ENCODE measurements at places on chromosomes 4 and X.

GRCh38 chrX:11611965-11612364 lies 53.8 kb downstream of the ARHGAP6 start:
- DNase-seq, result no peak

DNA sequence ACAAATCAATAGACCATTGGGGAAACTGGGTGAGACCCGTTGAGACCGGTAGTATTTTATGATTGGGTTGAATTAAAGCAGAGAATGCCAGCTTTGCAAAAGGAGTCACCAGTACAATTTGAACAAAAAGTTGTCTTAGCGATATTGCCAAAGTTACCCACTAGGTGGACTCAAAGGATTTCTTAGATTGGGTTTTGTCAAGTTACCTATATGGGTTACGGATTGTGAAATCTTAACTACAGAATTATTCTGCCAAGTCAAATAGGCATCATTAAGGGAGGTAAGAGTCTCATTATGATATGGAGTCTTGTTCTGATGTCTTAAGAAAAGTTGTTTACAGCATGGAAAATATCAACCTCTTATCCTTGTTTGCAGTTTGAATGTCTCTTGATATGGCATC lies 15.0 kb upstream of the CT47A1 start:
- no peak for DNase-seq

DNA sequence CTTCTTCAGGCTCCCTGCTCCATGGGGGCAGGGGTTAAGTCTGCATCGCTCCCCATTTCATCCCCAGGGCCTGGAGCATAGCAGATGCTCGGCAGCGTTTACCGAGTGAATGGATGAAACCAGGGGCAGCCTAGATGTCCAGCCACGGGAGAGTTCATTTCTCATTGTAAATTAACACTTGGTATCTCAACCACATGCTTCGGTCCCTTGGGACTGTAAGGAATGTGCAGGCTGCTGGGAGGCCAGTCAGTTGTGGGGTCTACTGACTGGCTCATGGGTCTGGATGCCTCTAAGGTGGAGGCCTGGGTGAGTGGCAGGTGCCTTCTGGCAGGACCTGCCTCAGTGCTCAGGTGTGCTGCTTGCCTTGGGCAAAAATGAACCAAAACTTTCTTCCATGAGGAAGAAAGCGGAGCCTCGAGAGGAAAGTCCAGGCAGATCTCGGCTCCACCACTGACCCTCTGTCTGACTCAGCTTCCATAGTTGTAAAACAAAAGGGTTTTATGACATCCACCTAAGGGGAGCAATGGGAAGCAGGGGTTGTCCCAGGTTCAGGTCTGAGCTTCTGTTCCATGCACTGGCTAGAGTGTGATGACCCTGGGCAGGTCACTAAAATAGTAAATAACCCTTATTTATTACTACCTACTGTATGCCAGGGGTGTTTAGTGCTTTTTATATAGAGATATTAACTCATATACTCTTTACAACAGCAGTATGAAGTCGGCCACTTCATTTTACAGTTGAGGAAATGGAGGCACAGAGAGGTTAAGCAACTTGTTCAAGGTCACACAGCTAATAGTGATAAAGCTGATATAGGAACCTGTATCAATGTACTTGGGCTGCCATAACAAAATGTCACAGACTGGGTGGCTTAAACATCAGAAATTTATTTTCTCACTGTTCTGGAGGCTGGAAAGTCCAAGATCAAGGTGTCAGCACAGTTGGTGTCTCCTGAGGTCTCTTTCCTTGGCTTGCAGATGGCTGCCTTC lies 144.3 kb upstream of the STX18 start:
- no peak for DNase-seq

GRCh38 chr4:1628892-1629698 lies 55.0 kb downstream of the FAM53A start:
- peak; percentile 69 for DNase-seq

DNA sequence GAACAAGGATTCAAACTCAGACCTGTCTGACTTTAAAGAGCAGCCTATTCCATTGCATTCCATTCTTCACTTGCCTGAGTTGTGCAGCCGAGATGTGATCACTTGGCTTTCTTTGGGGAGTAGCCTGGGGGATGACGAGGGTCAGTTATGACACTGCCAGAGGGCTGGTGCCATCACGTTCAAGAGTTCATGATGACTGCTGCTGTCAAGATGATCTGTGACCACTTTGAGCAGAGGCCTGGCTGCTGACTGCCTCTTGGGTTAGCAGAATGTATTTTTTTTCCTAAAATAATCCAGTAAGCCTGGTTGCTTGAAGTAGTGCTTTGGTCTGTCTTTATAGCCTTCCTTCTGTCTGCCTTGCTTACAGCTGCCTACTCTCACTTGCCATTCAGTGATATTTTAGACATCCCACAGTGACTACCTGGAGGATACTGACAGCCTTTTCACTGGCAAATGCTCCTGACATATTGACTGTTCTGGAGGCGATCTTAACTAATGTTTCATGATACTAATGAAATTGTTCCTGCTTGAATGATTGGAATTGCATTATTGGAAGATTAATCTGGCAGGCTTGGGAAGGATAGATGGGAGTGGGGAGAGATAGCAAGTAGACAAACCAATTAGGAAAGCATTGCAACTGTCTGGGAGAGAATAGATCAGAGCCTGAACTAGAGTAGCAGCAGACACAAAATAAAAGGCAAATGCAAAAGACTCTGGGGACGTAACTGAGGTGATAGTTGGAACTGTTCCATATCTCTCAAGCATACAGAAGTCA lies 221.6 kb upstream of the LCORL start:
- DNase-seq, result no peak

DNA sequence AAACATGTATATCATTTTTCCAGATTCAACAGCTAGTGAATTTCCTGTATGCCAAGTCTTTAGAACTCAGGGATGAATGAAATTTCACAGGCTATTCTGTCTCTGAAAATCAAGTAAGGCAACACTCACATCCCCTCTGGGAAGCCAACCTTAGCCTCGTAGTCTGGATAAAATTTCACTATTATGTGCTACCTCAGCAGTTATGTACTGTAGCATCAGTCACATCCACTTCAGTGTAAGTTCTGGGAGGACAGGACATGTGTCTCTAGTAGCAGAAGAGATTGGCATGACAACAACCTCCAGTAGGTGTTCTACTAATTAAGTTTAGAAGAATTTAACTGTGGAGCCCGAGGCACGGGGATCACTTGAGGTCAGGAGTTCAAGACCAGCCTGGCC lies 42.4 kb upstream of the HS3ST1 start:
- no peak for DNase-seq

DNA sequence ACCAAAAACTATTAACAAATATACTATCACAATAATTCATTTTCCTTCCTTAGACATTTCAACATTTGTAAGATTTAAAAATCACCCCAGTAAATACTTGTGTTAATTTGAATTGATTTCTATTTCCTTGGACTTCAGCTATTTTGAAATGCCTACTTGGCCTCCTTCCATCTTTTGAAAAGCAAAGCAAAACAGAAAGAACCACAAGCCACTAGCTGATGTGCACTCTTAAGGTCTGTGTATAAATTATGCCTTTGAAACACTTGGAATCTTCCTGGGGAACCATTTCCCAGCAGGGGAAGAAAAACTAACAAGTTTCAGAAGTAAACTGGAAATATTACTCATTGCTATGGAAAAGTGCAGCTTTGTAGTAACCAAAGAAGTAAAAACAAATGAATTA lies 139.8 kb downstream of the CLCN4 start:
- no peak for DNase-seq

DNA sequence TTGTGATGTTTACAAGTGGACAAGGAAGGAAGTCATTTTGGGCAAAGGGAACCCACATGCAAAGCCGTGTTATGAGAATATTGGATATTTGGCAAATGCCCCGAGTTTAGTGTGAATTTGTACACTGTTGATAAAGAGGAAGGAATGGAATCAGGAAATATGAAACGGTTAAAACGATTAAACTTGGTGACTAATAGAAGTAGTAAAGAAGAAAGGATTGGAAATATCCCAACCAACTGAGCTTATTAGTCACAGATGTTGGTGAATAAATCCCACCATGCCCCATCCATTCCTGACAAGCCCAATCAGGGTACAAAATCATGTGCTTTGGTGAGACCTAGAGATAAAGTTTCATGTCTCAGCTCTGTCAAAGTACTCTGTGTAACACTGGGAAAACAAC lies 22.0 kb downstream of the ARHGAP24 start:
- DNase-seq, result no peak

DNA sequence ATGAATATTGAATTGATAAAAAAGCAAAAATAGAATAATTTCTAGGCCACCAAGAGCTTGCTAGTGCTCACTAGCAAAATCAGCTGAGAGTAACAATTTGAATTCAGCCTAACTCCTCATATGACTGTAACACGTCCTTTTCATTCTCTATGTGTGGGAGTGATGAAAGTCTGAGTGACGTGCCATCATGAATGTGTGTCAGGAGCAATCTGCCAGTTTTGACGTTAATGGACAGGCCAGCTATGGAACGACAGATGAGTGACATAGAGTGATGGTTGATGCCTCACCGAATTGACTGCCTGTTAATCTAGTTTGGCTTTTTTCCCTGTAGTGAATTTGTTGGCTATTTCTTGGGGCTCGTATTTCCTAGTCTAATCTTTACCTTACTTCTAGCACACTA lies 200.7 kb downstream of the TLL1 start:
- DNase-seq, result no peak

DNA sequence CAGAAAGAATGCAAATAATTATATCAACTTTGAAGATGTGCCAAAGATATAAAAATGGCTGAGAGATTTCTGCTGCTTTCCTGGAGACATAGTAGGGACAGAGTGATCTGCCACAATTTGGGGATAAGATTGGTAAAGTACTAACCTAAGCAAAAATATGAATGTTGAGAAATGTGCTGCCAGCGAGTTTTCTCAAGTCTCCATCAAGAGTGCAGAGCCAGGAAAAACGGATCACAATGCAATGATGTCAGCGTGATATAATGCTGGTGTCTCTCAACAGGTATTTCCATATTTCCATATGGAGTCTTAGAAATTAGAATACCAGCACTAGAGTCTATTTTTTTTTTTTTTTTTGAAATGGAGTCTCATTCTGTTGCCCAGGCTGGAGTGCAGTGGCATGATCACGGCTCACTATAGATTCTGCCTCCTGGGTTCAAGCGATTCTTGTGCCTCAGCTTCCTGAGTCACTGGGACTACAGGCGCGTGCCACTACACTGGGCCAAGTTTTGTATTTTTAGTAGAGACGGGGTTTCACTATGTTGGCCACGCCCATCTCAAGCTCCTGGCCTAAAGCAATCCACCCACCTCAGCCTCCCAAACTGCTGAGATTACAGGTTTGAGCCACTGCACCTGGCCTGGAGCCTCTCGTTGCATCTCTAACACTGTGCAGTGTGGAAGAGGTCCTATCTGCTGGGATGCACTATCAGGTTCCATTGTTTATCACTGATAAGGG lies 893.5 kb downstream of the TRIML1 start:
- no peak for DNase-seq

- no peak for DNase-seq
These were observed 126.5 kb downstream of the SLIT2 start for GRCh38 chr4:20378181-20378580.

GRCh38 chr4:48944252-48944651 lies 37.7 kb upstream of the OCIAD2 start:
- no peak for DNase-seq

DNA sequence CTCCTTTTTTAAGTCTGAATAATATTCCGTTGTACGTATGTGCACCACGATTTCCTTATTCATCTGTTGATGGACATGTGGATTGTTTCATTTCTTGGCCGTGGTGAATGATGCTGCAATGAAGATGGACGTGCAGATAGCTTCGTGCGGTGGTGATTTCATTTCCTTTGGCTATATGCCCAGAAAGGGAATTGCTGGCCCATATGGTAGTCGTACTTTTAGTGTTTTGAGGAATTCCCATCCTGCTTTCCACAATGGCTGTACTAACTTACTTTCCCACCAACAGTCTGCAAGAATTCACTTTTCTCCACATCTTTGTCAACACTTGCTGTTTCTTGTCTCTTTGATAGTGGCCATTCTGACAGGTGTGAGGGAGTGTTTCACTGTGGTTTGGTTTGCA lies 12.8 kb downstream of the ZFP42 start:
- no peak for DNase-seq

DNA sequence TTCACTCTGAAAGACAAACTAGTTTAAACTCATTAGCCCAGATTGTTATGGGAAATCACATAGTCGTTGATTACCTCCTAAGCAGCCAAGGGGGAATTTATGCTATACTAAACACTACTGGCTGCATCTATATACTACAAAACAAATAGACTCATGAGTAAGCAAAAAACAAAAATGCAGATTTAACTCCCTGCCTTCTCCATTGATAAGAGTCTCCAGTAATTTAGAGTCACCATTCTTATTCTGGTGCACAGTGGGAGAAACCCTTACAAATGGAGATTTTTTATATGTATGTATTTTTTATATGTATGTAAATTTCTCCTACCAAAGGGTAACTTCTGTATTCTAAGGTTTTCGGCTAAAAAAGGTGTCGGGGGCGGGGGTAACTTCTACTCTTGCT lies 126.6 kb downstream of the PLS3 start:
- no peak for DNase-seq

DNA sequence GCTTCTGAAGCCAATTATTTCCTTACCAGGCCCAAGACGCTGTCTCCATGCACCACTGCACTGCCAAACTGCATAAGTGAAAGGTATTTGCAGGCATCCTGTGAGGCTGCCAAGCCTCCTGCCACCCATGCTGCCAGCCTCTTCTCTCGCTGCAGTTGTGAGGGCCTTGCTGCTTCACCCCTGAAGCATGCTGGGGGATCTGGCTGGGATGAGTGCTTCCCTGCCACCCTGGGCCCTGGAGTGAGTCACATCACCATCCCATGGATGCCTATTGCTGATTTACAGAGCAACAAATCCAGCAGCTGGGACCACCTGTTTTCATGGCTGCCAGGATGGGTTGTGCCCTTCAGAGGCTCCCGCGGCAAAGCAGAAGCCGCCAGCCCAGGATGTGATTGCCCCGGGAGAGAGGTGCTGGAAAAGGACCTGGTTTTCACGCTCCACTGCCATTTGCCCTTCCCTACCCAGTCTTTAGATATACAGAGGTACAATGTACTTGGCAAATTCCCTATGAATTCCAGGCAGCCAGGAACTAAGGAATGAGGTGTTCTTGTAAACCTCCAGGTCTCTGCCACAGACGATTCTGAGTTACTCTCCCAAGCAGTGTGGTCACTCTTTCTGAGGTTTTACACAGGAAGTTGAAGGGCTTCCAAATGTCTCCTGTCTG lies 41.5 kb upstream of the PTCHD1 start:
- no peak for DNase-seq

DNA sequence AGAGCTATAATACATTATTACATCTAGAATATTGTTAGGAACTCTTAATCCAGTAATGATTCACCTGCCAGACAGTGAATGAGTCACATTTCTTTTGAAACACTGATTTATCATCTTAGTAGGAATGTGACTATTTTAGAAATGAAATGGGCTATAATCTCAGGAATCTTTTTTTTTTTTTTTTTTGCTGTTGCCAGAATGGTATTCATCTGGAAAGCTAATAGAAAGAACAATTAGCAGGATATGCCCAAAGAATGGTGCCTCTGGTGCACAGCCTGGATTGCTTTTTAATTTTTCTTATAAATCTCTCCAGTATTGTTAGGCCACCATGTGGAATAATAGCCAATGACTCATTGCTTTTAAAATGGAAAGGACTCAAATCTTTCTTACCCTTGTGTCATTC lies 181.1 kb upstream of the SMIM31 start:
- no peak for DNase-seq
